CD14-positive monocyte (primary cell): ENCODE measurements at places on chromosomes 7 and 10. TPM values are rescaled to one million over a fixed set of nuclear protein-coding genes. Genes with fewer than 3 reads are reported as not detected.

DNA sequence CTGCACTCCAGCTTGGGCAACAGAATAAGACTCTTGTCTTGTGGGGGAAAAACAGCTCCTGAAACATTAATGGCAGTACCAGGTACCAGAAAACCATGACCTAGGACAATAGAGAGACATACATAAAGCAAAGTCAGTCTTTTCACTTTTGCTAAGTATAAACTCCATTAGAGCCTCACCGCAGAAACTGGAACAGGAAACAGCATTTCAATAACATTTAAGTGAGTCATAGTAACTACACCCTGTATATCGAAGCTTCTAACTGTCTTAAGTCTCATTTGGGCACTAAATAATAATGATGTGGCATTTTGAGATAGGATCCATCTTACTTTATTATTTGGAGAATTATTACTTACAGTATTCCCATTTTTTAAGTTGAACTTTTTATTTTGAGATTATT is 517.8 kb upstream of the CELF2 start:
- no peak overlapping the region for H3K27ac ChIP-seq
- H3K36me3 ChIP-seq, result no peaks in the 10 kb centered on the region
- no peak overlapping the region for H3K4me3 ChIP-seq
- peaks cover 5% of the 10 kb centered on the region for H3K4me1 ChIP-seq
- no peaks in the 10 kb centered on the region for H3K27me3 ChIP-seq

DNA sequence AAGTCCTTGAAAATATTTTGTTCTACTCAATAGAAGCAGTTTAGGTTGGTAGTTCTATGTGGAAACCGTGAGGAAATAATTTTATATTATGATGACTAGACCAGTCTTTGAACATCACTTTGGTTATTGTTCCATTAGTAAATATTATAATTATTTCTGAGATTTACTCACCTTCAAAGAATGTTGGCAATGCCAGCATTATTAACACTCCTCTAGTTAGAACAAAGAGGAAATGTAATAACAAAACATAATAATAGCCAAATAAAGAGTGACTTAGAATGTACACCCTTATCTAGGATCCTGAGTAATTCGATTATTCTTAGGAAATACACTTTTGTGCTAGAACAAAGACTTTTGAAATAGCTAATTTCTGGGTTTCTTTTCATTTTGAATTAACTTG is 121.1 kb downstream of the CFTR start:
- no peaks in the 10 kb centered on the region for H3K4me1 ChIP-seq
- no peaks in the 10 kb centered on the region for H3K36me3 ChIP-seq
- H3K27me3 ChIP-seq, result no peaks in the 10 kb centered on the region

- peaks cover 76% of the 10 kb centered on the region for H3K4me1 ChIP-seq
- H3K36me3 ChIP-seq, result no peaks in the 10 kb centered on the region
- no peak for DNase-seq
- H3K4me3 ChIP-seq, result no peak overlapping the region
Measured at GRCh38 chr10:124724279-124725027, 19.7 kb downstream of the FAM53B start.

DNA sequence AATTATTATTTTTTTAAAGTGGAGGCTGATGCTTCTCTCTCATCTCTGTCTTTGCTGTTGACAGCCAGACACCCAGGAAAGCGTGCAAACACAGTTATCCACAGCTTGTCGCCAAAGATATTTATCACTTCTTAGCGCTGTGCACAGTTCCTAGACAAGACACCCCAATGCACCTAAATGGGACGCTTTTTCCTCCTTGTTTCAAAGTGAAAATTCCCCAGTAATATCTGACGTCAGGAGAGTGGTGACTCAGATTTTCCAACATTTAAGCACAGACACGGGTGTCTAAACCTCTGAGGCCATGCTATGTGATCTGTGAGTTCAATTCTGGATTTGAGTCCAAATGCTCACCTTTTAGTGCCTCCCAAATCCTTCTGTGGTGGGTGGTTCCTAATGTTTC is 151.6 kb downstream of the EMX2 start:
- H3K27ac ChIP-seq, result no peak overlapping the region
- no peaks in the 10 kb centered on the region for H3K27me3 ChIP-seq
- no peaks in the 10 kb centered on the region for H3K36me3 ChIP-seq
- no peaks in the 10 kb centered on the region for H3K4me1 ChIP-seq

GRCh38 chr7:106170651-106171050 is 58.5 kb upstream of the SYPL1 start:
- peaks cover 12% of the 10 kb centered on the region for H3K4me1 ChIP-seq
- no peaks in the 10 kb centered on the region for H3K36me3 ChIP-seq
- H3K4me3 ChIP-seq, result no peak overlapping the region
- H3K27me3 ChIP-seq, result peaks cover 3% of the 10 kb centered on the region
- H3K27ac ChIP-seq, result no peak overlapping the region

DNA sequence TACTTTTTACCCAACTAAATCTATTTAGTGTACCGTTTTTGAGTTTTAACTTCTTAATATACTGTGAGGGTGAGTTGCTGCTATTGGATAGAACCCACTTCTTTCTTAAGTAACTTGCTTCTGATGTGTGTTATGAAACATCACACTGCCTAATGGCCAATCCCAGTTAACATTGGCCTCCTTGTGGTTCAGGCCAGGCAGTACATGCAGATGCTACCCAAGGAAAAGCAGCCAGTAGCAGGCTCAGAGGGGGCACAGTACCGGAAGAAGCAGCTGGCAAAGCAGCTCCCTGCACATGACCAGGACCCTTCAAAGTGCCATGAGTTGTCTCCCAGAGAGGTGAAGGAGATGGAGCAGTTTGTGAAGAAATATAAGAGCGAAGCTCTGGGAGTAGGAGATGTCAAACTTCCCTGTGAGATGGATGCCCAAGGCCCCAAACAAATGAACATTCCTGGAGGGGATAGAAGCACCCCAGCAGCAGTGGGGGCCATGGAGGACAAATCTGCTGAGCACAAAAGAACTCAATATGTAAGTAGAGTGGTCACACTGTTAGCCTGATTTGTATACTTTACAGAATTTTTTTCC is 39.7 kb downstream of the TES start:
- H3K36me3 ChIP-seq, result peaks cover 51% of the 10 kb centered on the region
- no peaks in the 10 kb centered on the region for H3K4me1 ChIP-seq
- no peak overlapping the region for H3K27ac ChIP-seq
- H3K4me3 ChIP-seq, result no peak overlapping the region

DNA sequence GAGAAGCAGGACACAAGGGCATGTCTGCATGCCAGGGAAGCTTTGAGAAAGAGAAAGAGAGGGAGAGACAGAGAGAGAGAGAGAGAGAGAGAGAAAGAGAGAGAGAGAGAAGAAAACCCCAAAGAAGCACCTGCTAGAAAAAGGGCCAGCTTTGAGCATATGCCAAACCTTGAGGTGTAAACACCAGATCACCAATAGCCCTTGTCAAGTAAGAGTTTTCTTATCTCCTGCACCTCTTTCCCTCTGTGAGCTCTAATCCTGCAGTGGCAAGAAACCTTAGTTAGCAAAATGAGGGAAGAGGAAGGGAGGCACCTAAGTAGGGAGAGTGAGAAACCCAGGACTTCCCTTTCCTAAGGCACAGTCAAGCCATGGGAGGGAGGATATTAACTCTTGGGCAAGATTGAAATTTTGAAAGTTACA is 11.3 kb upstream of the TRDMT1 start:
- peak overlapping the region; percentile 55 for H3K4me3 ChIP-seq
- H3K27ac ChIP-seq, result peak overlapping the region; percentile 100
- H3K27me3 ChIP-seq, result no peaks in the 10 kb centered on the region
- peak; percentile 96 for DNase-seq

GRCh38 chr10:84175436-84175835 is 1.8 kb downstream of the GPR15LG start:
- H3K4me1 ChIP-seq, result no peaks in the 10 kb centered on the region
- no peak for DNase-seq
- no peak overlapping the region for H3K4me3 ChIP-seq

GRCh38 chr7:98319176-98319575 is 37.7 kb downstream of the BRI3 start:
- no peaks in the 10 kb centered on the region for H3K4me1 ChIP-seq
- no peaks in the 10 kb centered on the region for H3K36me3 ChIP-seq
- H3K27me3 ChIP-seq, result no peaks in the 10 kb centered on the region
- no peak overlapping the region for H3K27ac ChIP-seq

- DNase-seq, result no peak
- H3K27me3 ChIP-seq, result no peaks in the 10 kb centered on the region
- H3K36me3 ChIP-seq, result no peaks in the 10 kb centered on the region
- H3K4me1 ChIP-seq, result peaks cover 10% of the 10 kb centered on the region
- no peak overlapping the region for H3K4me3 ChIP-seq
Measured at GRCh38 chr10:62073429-62073828, 171.9 kb downstream of the ARID5B start.

- H3K4me1 ChIP-seq, result no peaks in the 10 kb centered on the region
- H3K27ac ChIP-seq, result no peak overlapping the region
- H3K27me3 ChIP-seq, result no peaks in the 10 kb centered on the region
- no peak for DNase-seq
- H3K36me3 ChIP-seq, result no peaks in the 10 kb centered on the region
Measured at GRCh38 chr10:62305813-62306212, 37.2 kb upstream of the RTKN2 start.

DNA sequence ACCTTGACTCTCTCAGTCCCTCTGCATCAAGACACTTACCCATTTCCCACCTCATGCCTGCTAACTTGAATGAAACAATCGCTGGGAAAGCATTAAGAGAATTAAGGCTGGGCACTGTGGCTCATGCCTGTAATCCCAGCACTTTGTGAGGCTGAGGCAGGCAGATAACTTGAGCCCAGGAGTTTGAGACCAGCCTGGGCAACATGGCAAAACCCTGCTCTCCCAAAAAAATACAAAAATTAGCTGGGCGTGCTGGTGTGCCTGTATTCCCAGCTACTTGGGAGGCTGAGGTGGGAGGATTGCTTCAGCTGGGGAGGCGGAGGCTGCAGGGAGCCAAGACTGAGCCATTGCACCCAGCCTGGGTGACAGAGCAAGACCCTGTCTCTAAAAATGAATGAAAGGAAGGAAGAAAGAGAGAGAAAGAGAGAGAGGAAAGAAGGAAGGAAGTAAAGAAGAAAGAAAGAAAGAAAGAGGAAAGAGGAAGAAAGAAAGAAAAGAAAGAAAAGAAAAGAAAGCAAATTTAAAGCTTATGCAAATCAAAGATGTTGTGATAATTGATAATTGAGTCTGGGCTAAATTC is 646 bp downstream of the SERPINE1 start:
- H3K27me3 ChIP-seq, result peaks cover 4% of the 10 kb centered on the region
- H3K27ac ChIP-seq, result no peak overlapping the region
- no peak for DNase-seq

DNA sequence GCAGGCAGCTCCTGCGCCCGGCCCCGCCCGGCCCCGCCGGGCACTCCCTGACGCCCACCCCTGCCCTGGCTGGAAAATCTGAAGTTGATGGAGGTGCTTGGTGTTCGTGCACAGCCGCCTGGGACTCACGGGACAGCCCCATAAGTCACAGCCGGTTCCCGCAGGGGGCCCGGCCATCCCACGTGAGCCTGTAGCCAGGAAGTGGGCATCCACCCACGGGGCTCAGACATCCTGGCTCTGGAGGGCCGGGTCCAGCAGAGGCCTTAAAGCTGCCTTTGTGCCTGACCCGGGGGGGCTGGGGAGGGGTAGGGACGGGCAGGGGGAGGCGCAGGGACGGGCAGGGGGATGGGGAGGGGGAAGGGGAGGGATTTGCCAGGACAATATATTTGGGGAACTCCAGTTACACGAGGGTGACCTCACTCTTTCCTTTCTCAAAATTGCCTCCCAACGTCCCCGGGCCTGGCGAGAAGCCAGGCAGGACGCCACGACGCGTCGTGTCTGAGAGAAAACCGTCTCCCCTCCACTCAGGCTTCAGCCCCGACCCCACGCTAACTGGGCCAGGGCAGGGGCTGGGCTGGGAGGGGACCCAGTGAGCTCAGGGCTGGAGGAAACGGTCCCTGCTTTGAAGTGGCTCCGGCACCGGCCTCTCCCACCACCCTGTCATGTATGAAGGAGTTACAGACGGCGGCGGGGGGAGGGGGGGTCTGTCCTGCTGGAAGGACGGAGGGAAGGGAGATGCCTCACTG is 82.1 kb upstream of the PDGFA start:
- peaks cover 43% of the 10 kb centered on the region for H3K4me1 ChIP-seq
- no peaks in the 10 kb centered on the region for H3K27me3 ChIP-seq
- DNase-seq, result peak; percentile 94
- no peaks in the 10 kb centered on the region for H3K36me3 ChIP-seq

- DNase-seq, result no peak
- no peak overlapping the region for H3K4me3 ChIP-seq
- H3K27me3 ChIP-seq, result no peaks in the 10 kb centered on the region
- no peaks in the 10 kb centered on the region for H3K4me1 ChIP-seq
Measured at GRCh38 chr7:685540-685939, 41.0 kb upstream of the DNAAF5 start.

DNA sequence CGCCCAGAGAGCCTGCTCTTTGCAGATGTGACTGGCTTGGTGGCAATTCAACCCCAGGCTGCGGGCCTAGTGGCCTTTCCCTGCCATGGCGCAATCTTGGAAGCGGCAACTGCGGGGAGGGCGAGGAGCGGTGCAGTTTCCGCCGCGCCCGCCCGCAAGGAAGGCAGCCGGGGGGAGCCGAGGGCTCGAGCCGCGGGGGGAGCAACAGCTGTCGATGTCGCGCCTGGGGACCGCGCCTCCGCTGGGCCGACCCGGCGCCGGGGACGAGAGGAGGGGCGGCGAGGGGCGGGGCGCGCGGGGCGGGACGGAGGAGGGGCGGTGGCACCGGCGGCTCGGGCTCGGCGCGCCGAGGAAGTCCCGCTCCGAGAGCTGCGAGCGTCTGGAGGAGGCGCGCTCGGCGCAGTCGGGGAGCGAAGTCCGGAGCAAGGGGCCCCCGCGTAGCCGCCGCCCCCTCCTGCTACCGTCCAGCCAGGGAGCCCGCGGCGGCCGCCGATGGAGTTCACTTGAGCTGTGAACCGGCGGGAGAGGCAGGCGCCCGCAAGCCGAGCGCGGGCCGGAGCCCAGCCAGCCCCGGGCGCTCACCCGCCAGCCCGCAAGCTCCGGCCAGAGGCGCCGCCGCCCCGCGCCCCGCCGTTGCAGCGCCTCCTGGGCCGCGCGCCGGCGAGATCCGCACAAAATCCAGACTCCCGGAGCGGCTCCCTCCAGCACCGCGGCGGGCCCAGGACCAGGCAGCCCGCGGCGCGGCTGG is 438.1 kb upstream of the GALNT17 start:
- H3K4me3 ChIP-seq, result no peak overlapping the region
- H3K4me1 ChIP-seq, result peaks cover 10% of the 10 kb centered on the region
- peaks cover 34% of the 10 kb centered on the region for H3K27me3 ChIP-seq
- no peak overlapping the region for H3K27ac ChIP-seq
- no peaks in the 10 kb centered on the region for H3K36me3 ChIP-seq
- DNase-seq, result no peak

DNA sequence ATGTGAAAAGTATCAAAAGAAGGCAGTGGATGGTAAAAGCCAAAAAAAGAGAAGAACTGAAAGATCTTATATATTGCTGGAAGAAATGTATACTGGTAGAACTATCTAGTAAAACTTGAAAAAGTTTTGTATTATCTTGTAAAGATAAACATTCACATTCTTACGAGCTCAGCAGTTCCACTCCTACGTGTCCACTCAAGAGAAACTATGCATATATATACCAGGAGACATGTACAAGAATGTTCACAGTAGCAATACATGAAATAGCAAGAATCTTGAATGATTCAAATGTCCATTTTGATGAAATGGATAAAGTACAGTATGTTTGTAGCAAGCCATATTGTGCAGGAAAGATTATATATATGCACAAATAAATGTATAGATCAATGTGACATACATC is 155.0 kb downstream of the RNF133 start:
- H3K4me3 ChIP-seq, result no peak overlapping the region

- DNase-seq, result no peak
- no peak within 1 kb of the TSS for H3K4me3 ChIP-seq
- H3K27me3 ChIP-seq, result no peaks in the 10 kb centered on the region
- H3K4me1 ChIP-seq, result no peaks in the 10 kb centered on the region
Measured at GRCh38 chr7:95485391-95486123, at the start of gene ASB4. TSS of gene ASB4 (plus strand) at chr7:95485943. CDS start at chr7:95485972, 29 bp downstream.

CALHM3 gene
- polyA plus RNA-seq, result 0.04 and 0.08 TPM in 2 replicates

SFRP5 gene
- not detected in 2 replicates for polyA plus RNA-seq

STRIP2 gene
- 0.05 and 0.12 TPM in 2 replicates for polyA plus RNA-seq

SGPL1 gene
- polyA plus RNA-seq, result 26.8 TPM

GHRHR gene
- polyA plus RNA-seq, result not detected in 2 replicates

OR2A7 gene
- not detected for polyA plus RNA-seq

AZGP1 gene
- not detected for polyA plus RNA-seq
